ENCODE measurements at places on chromosomes 5 and 9.

DNA sequence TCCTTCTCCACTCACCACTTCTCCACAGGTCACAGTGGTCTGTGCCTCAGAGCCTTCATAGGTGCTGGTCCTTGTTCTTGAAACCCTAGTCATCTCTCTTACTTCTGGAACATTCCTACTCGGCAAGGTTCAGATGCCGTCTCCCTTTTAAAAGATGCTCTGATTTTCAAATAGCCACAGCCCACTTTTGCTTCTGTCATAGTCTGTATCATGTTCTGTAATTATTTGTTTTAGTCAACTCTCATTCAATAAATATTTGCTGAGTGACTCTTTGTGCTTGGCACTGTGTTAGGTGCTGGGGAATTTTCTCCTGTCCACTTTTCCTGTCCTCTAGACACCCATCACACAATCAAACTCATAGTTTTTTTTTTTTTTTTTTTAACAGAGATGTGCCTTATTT, 181.3 kb upstream of the IL12B start:
- DNase-seq: no peak

- no peak for DNase-seq
Observed at GRCh38 chr5:40499518-40500273, 180.0 kb upstream of the PTGER4 start.

DNA sequence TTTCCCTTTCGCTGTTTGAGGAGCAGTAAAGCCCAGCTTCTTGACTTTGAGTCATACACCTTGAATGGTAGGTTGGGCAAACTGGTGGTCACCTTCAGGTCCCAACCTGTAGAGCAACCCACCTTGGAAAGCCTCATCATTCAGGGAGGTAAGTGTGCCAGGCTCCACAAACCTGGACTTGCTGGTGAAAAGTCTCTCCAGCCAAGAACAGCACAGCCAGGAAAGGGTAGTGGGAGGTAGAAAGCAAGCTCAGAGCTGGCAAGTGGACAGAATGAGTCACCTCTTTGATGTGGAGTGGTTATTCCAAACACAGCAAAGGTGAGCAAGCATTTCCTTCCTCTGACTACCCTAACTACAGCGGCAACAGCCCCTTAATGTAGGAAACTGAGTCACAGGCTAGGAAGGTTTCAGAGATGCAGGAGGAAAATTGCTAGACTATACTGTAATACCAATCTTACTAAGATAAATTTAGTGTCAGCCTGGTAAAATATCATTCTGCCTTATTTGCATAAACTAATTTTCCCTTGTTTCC, 117.5 kb upstream of the MTAP start:
- no peak for DNase-seq

DNA sequence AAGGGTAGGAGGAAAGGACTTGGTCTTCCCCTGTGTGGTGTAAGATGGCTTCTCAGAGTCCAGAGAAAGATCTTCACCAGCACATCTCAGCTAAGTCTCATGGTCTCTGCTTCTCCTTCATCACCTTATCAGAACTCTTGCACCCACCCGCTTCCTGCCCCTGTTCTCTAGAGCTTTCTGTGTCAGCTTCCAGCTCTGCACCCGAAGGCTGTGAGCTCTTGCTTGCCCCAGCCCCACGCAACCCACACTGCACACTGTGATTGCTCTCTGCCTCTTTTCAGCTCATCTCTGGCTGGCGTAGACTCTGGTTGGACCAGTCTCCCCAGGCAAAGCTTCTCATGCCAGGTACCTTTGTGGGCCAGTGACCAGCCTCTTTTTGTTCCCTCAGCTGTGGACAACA, 93.2 kb upstream of the RAPGEF1 start:
- no peak for DNase-seq

GRCh38 chr9:126517833-126518356, 95.8 kb upstream of the LMX1B start:
- DNase-seq: no peak

DNA sequence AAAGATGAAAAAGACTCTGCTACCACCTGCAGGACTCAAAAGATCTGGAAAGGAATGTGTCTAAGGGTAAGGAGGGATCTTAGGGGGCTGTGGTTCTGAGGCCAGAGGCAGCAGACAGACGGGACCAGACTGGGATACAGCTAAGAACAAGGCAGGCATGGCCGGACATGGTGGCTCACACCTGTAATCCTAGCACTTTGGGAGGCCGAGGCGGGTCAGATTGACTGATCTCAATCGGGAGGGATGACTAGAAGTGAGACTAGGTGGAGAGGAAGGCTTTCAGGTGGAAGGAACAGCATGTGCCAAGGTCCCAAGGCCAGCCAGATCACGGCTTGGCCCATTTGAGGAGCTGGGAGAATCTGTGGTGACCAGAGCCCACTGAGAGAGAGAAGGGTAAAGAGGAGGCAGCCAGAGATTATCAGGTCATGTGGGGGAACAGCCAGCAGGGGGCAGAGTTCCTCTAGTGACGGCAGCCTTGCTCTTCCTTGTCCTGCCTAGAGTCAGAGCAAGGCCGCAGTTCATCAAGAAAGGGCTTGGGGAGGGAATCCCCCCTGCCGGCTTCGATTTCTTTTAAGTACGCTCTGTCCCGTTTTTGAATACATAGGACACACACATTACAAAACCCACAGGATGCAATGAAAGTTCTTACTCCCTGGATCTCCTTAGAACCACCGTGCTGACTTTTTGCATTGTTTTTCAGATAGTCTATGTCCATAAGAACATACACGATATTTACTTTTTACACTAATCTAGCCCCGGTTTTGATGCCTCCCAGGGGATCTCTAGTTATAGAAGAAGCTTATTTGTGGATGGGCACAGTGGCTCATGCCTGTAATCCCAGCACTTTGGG, 2.6 kb upstream of the OLFML2A start:
- DNase-seq: peak; percentile 88

DNA sequence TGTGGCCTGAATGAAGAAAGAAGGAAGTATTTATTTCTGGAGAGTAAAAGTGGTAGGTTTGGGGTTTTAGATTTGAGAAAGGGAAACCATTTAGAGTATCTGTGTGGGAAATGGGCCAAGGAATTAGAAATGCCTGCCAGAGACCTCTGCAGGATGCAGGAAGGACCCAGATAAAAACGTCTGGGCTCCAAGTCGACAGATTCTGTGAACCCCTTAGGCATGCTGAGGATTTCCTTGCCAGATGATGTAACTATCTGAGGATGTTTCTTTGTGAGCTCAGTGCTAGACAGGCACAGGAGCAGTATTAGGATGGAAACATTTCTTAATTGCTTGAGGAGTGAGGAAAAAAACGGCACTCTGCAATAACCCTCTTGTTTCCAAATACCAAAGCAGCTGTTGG, 251.8 kb upstream of the DMRT1 start:
- no peak for DNase-seq

DNA sequence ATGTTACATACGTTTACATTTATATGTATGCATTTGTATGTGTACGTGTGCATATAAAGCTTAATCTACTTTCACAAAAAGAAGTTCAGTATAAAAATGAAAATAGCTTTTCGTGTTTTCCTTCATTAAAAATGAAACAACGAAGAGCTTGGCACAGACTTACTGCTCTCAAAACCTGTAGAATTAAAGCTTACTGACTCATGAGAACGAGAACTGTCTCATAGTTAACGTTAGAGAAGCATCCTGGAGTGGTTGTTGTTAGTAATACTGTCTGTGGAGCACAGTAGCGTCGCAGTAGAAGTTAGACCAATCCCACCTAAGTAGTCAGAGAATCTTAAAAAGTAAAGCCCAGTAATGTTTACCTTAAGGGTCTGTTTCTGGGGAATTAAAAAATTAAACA, 1.3 kb downstream of the MAT2B start:
- peak; percentile 17 for DNase-seq

- DNase-seq: no peak
Observed at GRCh38 chr5:41263335-41263734, 50.0 kb upstream of the C6 start.

- peak; percentile 2 for DNase-seq
Observed at GRCh38 chr5:24855485-24855884, 210.7 kb upstream of the CDH10 start.

DNA sequence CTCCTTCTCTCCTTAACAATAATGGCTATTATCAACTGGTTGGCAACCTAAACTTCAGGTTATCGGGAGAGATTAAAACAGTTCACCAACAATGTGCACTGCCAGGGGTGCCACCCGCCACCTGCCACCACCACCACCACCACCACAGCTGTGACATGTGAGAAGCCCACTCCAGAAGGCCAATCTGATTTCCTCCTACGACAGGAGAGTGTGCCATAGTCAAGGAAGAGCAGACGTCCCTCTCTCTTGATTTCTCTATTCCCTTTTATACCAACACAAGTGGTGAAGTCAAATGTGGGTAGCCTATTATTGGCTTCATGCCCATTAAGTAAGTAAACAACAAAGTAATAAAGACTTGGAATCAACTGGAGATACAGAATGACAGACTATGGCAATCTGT, 22.4 kb downstream of the GNAQ start:
- no peak for DNase-seq

DNA sequence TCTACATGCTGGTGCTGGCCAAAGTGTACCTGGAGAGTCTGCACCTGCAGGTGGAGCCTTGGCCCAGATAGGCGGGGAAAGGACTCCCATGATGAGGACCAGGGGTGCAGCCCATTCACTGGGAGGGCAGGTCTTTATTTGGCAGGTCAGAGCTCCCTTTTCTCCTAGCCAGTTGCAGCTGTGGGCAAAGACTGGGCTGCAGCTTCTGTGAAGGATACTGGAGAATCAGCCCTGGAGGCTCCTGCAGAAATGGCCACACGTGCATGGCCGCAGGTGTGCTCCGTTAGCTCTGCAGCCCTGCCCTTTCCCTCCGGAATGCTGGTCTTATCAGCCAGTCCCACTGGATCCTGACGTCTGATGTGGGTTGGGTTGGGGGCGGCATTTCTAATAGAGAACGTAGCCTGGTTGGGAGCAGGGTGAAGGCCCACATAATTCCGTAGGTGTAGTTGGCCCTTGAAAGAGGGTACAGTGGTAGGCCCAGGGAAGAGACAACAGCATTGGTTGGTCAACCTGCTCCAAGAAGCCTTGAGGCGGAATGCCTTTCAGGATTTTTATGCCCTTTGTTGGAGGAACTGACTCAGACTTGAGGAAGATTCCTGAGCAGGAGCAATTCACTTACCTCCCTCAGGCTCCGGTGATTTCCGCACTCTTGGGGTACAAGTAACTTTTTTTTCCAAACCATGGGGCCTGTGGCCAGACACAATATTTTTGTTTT, 22.0 kb upstream of the TIFAB start:
- no peak for DNase-seq

DNA sequence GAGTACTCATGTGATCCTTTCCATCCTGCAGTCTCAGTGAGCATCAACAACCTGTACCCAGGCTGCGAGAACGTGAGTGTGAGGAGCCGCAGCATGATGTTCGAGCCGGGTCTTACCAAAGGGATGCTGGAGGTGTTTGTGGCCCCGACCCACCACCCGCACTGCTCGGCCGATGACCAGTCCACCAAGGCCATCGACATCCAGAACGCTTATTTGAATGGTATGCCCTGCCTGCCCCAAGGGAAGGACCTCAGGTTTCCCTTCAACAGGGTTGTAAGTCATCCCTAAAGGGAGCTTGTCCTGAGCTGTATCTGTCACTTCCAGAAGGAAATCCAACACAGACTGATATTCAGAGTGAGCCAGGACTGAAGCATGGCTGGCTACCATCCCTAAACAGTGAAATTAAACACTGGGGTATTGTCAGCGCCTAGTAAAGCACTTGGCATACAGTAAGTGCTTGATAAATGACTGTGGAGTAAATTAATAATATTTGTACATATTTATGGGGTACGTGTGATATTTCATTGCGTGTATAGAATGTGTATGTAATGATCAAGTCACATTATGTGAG, 39.3 kb upstream of the CTSL start:
- DNase-seq: no peak

- peak; percentile 24 for DNase-seq
Observed at GRCh38 chr5:96427824-96428223, 5.2 kb downstream of the PCSK1 start.

DNA sequence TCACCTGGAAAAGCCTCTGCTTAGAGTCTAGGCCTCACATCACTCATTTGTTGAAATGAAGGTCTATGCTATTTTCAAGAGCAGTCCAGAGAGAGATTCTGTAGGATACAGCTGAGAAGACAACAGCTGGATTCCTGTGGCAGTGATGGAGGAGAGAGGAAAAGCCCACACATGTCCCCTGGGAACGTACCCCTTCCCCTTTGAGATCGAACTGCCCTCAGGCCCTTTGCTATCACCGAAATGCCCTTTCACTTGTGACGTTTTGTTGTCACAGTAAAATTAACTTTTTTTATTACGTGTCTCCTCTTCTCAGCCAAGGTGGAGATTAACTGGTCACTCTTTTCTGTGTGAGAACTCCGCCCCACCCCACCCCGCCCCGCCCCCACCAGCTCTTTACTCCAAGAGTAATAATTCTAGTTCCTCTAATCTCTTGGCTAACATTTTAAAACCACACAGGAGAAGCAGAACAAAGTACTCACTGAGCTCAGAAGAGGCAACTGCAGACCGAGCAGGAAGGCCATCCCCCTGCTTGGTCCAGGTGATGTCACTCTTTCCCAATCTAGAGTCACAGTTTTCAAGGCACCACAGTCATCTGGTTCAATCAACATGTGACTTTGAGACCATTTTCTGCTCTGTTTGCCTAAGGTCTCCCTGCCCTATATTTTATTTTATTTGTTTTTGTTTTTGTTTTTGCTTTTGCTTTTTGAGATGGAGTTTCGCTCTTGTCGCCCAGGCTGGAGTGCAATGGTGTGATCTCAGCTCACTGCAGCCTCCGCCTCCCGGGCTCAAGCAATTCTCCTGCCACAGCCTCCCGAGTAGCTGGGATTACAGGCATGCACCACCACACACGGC, 105.6 kb downstream of the SUSD1 start:
- DNase-seq: peak; percentile 87

- no peak for DNase-seq
Observed at GRCh38 chr9:106962615-106963363, 99.8 kb downstream of the ZNF462 start.

Measured in NB4 (cell line).